ENCODE measurements at places on chromosomes 7 and 10.

GRCh38 chr10:26854524-26854923 is 6.2 kb downstream of the ABI1 start:
- no peak for ATAC-seq

DNA sequence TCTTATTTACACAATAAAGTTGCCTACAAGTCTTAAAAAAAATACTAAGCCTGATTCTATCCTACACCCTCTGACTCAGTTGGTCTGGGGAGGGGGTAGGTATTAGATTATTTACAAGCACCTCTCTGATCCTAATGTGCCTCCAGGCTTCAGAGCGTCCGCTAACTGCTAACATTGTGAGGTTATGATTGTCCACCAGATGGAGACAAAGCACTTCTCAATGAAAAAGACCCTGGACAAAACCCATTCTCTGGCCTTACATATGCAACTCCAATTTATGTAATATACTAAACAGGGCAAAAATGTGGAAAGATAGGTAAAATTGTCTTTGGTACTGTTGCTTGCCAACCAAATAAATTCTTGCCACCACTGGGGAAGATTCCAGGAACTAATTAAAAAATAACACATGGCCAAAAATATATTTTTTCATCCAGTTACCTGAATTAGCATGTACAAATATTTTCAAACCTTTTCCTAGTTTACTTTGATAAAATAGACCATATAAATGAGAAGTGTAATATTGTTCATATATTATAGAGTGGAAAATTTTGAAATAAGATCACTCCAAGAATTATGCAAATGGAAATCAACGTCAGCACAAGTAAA is 92.4 kb downstream of the KIF20B start:
- ATAC-seq, result peak; percentile 65

- ATAC-seq, result peak; percentile 27
Observed at GRCh38 chr10:119029613-119030420, at the start of gene NANOS1. Gene NANOS1 (plus strand): TSS chr10:119029714. CDS start chr10:119029802, 88 bp downstream.

DNA sequence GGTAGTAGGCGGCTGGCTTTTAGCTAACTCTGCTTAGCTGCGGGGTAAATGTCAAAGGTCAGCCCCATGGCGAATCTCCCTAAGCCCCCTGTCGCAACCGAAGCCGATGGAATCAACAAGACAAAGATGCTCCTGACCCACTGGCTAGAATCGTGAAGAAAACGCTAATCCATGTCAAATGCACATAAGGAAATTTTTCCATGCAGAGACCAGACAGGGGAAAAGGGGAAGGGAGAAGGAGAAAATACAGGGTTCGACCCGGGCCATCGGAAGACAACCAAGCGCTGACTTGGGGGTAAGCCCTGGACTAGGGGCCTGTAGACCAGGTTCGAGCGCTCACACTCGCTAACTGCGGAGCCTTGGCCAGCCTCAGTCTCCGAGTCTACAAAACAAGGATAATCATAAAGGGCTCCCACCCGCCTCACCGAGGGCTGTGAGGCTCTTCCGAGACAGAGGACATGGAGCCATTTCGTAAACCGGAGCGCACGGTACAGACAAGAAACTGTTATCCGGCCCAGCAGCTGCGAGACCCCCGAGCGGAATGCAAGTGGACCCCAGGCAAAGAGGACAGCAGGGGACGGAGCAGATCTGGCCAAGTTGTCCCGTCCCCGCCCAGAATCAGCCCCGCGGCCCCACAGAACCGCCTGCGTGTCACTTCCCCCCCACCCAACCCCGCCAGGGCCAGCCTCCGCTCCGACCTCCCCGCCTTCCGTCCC is 507 bp downstream of the SAR1A start:
- ATAC-seq, result peak; percentile 28

DNA sequence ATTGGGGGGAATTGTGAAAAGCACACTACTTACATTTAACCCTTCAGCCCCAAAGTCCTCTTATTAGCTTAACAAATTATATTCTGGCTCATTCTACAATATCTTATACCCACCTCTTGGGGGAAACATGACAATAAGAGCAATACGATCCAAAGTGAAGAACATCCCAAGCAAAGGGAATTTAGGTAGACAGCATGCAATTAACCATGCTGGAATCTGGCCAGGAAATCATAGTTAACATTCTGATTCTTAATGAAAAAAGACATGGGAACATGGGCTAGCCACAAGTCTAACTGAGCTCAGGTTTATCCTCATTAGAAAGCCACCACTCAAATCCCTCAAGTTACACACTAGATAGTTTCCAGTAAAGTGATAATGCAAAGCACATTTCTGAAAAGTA is 241.9 kb upstream of the SLC26A5 start:
- ATAC-seq, result no peak

DNA sequence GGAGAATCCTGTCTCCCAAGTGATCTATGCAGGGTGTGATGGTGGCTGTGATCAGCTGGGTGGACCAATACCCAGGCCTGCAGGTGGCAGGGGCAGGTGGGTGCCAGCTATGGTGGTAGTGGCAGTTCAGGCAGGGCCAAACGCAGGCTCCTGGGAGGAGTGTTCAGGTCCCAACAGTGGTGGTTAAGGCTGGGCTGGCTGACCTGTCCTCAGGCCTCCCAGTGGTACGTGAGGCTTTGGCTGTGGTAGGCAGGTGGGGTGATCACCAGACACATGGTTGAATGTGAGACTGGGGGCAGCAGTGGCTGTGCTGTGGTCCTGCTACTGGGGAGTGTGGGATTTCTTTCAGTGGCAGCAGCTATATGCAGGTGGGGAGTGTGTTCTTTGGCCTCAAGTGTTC is 126.7 kb upstream of the STARD3NL start:
- no peak for ATAC-seq

DNA sequence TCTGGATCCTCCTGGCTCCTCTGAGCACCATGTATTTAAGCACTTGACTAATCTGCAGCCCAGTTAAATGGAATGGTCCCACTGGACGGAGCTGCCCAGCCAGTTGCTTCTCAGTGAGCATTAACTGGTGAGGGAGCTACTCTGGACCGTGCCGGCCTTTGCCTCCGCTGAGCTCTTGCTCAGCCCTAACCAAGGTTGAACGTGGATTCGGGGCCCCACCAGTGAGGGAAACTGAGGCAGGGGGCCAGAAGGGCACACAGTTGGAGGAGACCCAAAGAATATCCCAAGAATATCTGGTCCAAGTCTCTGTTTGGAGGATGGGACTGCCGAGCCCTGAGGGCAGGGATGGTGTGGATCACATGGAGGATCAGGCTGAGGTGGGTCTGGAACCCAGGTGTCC is 13.7 kb downstream of the ADCYAP1R1 start:
- no peak for ATAC-seq

DNA sequence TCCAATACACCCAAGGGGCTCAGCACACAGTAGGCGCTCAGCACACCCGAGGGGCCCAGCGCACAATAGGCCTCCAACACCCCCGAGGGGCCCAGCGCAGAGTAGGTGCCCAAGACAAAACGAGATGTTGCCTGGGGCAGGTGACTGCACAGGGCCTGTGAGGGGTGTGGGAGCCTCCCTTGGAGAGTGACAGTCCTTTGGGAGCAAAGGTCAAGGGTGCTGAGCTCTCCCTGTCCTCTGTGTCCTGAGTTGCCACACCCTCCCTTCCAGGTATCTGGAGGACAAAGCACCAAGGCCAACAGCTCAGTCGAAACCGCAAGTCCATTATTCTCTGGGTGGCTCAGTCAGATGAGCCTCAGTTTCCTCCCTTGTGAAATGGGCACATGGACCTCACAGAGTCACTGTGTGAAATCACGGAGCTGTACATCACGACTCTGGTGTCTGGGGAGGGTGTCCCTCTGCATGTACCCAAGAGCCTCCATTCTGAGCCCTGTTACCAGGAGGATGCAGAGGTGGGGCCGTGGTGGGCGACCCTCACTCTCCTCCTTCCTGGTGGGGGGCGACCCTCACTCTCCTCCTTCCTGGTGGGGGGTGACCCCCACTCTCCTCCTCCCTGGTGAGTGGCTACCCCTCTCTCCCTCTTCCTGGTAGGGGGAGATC is 81.3 kb downstream of the FOXL3 start:
- ATAC-seq, result no peak

DNA sequence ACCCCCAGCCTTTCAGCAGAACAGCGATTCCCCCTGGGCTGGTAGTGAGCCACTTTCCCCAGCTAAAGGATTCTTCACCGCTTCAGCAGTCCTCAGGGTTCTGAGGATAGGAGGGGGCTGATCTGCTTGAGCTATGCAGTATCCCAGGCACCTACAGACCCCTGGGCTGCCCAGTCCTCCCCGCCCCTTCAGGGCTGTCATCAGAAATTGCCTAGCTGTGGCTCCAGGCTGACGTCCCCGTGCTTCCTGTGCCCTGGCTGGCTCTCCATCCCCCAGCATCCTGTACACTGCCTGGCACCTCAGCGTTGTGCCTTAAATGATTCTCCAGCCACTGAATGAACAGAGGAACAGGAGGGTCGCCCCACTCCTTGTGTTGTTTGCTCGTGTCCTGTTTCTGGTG is 38.4 kb upstream of the CDH23 start:
- no peak for ATAC-seq

DNA sequence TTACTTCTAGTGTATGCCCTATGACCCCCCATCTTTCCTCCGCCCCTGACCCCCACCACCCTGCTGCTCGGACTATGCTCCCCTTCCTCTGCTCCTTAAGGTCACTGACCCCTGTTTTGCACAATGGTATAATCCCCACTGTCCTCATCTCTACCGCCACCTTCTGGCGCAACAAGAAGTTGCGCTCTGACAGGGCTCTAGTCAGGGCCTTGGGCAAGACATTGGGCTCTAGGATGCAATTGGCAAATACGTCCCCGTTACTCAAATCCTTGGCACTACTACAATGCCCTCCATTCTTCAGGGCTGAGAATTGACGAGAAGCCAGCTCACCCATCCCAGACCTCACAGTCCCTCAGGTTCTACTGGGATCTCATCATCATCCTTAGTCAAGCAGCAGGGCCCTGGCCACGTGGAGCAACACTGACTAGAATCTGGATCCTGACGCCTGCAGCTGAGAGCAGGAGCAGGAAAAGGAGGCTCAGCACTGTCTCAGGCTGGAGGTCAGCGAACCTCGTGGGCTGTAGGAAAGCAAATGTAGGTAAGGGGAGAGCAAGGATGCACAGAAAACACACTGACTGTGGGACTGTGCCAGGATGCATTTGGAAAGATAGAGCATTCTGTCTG is 10.6 kb downstream of the LRIT2 start:
- ATAC-seq, result no peak

Measured in motor neuron (in vitro differentiated cells).